Activated CD4-positive, alpha-beta T cell treated with anti-CD3 and anti-CD28 coated beads, Interleukin-2, amount 50 U/mL, for 1 hour (primary cell): ENCODE measurements at places on chromosomes 7 and 10.

DNA sequence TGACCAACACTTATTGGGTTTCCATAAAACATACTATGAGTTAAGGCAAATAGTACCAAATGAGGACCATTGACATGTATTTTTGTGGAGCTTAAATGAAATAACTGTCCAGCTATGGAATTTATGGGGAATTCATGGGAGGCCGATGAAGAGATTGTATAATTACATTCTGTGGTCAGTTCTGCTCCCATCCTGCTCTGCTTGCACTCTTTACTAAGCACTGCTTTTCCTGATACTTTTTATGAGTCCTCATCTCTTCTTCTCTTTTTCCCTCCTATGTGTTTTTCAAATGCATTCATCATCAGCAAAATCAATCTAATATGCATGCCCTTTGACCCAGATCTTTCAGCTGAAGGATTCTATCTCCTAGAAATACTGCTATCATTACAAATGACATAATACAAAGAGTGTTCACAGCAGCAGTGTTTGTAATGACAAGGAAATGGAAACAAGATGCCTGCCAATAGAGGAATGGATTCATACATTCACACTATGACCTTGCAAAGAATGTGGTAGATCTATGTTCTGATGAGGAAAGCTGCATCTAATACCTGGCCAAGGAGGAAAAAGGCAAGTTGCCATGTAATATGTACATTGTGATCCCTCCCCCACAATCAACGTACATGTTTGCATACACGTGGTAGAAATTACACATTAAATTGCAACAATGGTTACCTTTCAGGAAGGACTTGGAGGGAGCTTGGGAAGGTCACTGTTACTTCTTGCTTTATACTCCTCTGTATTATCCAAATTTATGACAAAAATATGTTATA lies 73.9 kb downstream of the PCGF5 start:
- no peak for DNase-seq

- DNase-seq: no peak
Measured at GRCh38 chr10:76306856-76307255, 875.4 kb downstream of the LRMDA start.

- DNase-seq: no peak
Measured at GRCh38 chr7:101686030-101686429, 56.9 kb upstream of the MYL10 start.

- DNase-seq: no peak
Measured at GRCh38 chr7:30322271-30323005, 38.0 kb downstream of the ZNRF2 start.
